ENCODE measurements at places on chromosomes 12 and 14. TPM values are rescaled to one million over a fixed set of nuclear protein-coding genes. Genes with fewer than 3 reads are reported as not detected.

DNA sequence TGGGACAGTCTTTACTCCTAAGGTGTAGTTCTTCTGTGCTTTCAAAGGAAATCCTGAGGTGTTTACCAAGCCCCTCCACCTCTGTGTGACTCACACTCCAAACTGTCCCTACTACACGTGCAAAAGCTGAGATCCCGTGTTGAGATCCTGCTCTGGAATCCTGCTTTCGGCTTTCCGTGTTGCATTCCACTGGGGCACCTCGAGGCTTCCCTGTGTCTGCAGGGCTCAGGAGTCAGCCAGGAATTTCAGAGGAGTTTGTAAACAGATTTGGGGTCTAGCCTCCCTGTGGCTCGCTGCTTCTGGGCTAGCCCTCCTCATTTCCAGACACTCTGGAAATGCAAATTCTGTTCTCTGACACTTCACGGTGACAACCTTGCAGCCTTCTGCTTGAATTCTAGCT is 48.4 kb downstream of the CACNA2D4 start:
- no peak for DNase-seq

DNA sequence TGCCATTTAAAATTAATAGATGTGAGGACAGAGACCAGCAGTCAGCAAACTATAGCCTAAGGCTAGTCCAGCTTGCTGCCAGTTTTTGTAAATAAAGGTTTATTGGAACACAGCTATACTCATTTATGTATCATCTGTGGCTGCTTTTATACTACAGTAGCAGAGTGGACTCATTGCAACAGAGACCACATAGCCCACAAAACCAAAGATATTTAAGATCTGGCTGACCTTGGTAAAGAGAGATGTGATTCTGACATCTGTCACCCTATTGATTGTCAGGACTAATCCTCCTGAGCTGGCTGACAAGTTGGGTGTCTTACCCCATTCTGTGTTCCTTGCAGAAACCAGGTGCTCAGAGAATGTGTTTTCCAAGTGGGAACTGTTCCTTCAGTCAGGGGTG is 99.9 kb downstream of the BEGAIN start:
- DNase-seq: no peak

GRCh38 chr14:22081337-22081736 is 407.7 kb upstream of the OR4E1 start:
- no peak for DNase-seq

DNA sequence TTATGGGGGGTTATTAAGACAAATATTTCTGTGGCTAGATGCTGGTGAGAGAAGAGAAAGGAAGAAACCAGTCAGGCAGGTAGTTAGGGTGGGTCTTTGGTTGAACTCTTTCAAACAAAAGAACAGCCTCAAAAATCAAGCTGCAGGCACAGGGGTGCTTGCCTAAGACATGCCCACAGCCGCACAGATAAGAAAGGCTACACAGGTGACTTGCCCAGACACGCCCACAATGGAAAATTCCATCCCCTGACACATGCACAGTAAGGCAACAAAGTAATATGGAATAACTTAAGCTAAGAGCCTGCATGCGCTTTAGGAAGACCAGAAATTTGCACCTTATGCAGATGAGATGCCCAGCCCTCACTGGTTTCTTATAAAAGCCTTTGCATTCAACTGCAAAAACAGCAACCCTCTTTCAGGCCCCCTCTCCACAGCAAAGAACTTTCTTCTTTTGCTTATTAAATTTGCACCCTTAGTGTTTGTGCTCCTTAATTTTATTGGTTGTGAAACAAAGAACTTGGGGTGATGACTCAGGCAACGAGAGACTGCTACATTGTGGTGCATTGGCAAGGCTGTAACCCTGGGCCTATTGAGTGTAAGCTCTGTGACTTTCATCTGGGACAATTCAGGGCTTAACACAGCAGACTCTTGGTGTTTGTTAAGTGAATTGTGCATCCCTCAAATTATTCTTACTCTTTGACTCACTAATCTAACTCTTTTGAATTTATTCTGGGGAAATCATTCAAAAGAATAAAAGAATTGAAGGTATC is 149.4 kb downstream of the RPAP3 start:
- no peak for DNase-seq

GRCh38 chr12:93804392-93805179 is 127.4 kb downstream of the CRADD start:
- DNase-seq: no peak

Gene SSPN
- not detected for total RNA-seq

GRCh38 chr12:107351109-107351508 is 257.8 kb upstream of the CRY1 start:
- DNase-seq: no peak

Gene NKX2-8
- total RNA-seq: not detected

GRCh38 chr12:121980191-121980891 is 41.3 kb upstream of the BCL7A start:
- no peak for DNase-seq

Gene SPTB
- not detected for total RNA-seq

Gene SYT1
- total RNA-seq: not detected

DNA sequence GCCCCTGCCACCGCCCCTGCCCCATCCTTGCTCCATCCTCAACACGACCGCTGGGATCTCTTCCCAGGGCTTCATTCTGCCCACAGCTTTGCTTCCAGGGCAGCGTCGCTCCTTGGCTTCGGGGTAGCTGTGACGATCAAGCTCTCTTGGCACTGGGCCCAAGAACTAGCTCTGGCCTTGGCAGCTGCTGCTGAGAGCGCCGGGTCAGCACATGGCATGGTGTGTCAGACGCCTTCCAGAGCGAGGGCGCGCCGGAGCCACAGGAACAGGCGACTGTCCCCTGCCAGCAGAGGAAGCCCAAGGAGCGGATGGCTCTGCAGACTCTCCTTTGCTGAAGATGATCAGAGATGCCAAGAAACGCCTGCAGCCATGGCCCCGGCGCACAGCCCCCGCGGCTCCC is 15.9 kb downstream of the RAB35 start:
- DNase-seq: no peak

DNA sequence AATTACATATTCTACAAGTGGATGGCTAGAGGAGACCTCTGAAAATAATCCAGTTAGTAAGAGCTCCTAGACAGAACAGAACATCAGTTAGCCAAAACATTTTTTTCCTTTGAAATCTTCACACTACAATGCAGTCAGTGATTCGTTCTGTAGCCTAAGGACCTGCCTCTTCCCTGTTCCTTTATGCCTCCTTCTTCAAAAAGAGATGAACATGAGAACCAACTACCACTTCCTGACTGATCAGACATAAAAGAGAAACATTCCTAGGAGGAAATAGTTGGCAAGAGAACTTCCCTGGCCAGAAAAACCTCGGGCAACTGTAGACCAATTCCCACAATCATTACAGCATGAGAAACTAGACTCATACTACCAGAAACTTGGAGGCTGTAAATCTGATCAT is 29.4 kb downstream of the ITPR2 start:
- DNase-seq: no peak

Gene ADCK1
- total RNA-seq: 5.4 TPM

GRCh38 chr12:6145564-6145963 is 21.1 kb upstream of the VWF start:
- DNase-seq: no peak

Measured in activated T-helper 1 cell treated with anti-CD3 and anti-CD28 coated beads, Interleukin-12 subunit alpha, Interleukin-12 subunit beta, Interleukin-2, Interleukin-4 antibody, amounts not matched to agents 30 ng/mL and 10 ng/mL and 1 ng/mL, durations not matched to agents 14 hours and 24 hours and 36 hours (primary cell).